ENCODE measurements at places on chromosomes 4 and X. TPM values are rescaled to one million over a fixed set of nuclear protein-coding genes. Genes with fewer than 3 reads are reported as not detected.

- no peak overlapping the region for H3K27ac ChIP-seq
- peaks cover 7% of the 10 kb centered on the region for H3K36me3 ChIP-seq
- no peaks in the 10 kb centered on the region for H3K4me1 ChIP-seq
- no peaks in the 10 kb centered on the region for H3K27me3 ChIP-seq
- no peak for DNase-seq
Observed at GRCh38 chr4:102791318-102791835, 30.6 kb upstream of the MANBA start.

DNA sequence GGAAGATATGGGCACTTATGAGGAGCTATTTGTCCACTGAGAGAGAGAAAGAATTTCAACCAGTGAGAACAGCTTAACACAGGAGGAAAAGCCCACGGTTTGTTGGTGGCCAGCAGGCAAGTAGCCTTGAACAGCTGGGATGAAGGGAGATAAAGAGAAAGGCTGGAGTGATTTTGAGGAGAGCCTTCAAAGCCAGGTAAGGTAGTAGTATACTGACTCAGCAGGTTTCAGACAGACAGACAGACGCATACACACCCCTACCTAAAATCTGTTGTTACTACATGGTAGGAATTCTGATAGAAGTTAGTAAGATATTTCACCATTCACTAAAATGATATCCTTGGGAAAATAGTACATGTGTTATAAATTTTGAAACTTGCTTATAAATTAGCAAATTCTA, 60.5 kb downstream of the SEC24D start:
- H3K27me3 ChIP-seq: no peaks in the 10 kb centered on the region
- H3K4me1 ChIP-seq: peaks cover 8% of the 10 kb centered on the region

DNA sequence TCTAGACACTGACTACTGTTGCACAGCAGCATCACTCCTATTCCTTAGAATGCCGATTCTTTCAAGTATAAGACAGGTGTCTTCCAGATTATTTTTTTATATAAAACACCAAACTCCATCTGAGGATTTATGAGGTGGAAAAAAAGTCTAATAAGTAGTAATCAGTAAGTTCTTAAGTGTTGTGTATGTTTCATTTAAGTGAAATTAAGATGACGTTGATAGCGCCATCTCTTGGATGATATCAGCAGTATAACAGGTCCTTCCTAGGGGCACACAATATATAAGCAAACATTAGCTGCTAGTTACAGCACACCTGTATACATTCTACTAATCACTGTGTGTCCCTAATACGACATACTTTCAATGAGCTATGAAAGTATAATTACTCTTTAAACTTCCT, 99.6 kb upstream of the STS start:
- H3K4me3 ChIP-seq: no peak overlapping the region
- no peak for DNase-seq

DNA sequence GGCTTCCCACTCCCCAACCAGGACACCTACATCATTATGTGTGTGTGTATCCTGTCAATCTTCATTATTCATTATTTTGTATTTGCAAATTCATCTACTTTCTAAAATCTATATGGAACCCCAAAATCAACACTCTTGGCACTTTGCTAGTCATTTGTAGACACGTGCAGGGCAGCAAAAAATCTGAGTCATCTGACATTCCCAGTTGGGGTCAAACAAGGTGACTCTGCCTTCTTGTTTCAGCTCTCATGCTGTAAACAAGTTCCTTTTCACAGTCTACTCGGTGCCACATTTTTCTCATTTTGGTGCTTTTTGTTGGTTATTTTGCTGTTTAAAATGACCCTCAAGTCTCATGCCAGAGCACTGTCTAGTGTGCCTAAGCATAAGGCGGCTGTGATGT, 5.9 kb downstream of the MRFAP1L1 start:
- no peaks in the 10 kb centered on the region for H3K36me3 ChIP-seq
- H3K27ac ChIP-seq: no peak overlapping the region
- H3K27me3 ChIP-seq: no peaks in the 10 kb centered on the region
- DNase-seq: no peak
- no peak overlapping the region for H3K4me3 ChIP-seq
- H3K4me1 ChIP-seq: peaks cover 3% of the 10 kb centered on the region

DNA sequence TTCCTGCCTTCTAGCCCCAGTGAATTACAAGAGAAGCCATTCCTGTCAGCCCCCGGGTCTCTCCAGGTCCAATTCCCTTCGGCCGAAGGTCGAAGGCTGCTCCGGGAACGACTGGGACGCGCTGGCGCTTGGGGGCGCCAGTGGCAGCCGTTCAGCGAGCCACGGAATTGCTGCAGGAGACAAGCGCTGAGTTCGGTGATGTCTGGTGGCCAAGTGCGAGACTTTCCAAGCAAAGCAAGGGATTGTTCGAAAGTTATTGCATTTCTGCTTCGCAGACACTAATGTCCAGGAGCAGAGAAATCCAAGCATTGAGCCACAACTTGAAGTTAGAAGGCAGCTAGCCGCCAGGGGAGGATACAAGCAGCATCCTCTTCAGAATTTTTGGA, 1.1 kb upstream of the DKK2 start:
- H3K27ac ChIP-seq: no peak overlapping the region
- H3K27me3 ChIP-seq: peaks cover 18% of the 10 kb centered on the region
- peak overlapping the region; percentile 49 for H3K4me3 ChIP-seq
- DNase-seq: no peak
- no peaks in the 10 kb centered on the region for H3K4me1 ChIP-seq
- H3K36me3 ChIP-seq: no peaks in the 10 kb centered on the region

- DNase-seq: peak; percentile 49
- no peaks in the 10 kb centered on the region for H3K4me1 ChIP-seq
- no peaks in the 10 kb centered on the region for H3K36me3 ChIP-seq
- no peak overlapping the region for H3K4me3 ChIP-seq
Observed at GRCh38 chr4:55312489-55313101, 33.4 kb upstream of the SRD5A3 start.

DNA sequence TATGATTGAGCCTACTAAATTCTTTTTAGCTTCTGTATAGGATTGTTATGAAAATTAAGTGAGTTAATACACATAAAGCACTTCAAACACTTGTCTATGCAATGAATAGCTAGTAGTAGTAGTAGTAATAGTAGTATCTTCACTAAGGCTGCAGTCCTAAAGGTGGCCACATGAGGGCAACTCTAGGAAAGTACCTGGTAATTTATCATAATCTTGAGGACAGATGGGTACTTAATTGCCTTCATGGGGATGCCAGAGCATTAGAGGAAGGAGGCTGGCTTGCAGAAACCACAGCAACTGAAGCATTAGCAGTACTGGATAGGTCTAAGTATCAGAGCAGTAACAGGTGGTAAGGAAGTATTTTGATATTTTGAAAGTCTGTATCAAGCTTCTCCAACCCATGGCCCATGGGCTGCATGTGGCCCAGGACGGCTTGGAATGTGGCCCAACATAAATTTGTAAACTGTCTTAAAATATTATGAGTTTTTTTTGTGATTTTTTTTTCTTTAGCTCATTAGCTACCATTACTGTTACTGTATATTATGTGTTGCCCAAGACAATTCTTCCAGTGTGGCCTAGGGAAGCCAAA, 17.3 kb downstream of the NIPAL1 start:
- DNase-seq: peak; percentile 7
- no peaks in the 10 kb centered on the region for H3K27me3 ChIP-seq
- no peak overlapping the region for H3K4me3 ChIP-seq

DNA sequence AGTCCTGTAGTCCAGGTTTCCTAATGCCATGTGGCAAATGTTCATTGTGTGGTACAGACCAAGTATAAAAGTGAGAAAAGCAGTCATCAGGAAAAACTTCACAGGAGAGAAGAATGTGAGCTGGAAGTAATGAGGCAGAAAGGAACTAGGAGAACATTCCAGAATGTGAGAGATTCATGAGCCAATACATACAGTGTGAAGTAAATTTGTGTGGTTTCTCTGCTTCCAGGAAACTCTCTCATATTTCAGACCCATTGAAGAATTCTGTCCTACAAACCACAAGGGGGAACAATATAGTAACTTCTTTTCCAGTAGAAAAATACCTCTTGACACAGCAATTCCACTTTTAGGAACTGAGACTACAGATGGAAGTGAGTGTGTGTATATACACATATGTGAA, 136.5 kb downstream of the RNF150 start:
- H3K27me3 ChIP-seq: no peaks in the 10 kb centered on the region
- DNase-seq: peak; percentile 44
- no peaks in the 10 kb centered on the region for H3K36me3 ChIP-seq
- no peak overlapping the region for H3K27ac ChIP-seq
- no peak overlapping the region for H3K4me3 ChIP-seq

- H3K4me3 ChIP-seq: no peak overlapping the region
- H3K27me3 ChIP-seq: no peaks in the 10 kb centered on the region
- no peaks in the 10 kb centered on the region for H3K4me1 ChIP-seq
- no peak overlapping the region for H3K27ac ChIP-seq
- H3K36me3 ChIP-seq: no peaks in the 10 kb centered on the region
Observed at GRCh38 chr4:36351082-36351666, 69.8 kb downstream of the DTHD1 start.

The GCNA gene
- polyA plus RNA-seq: 0.74 TPM

The FGFBP1 gene
- not detected for polyA plus RNA-seq

The GSX2 gene
- polyA plus RNA-seq: 0.05 TPM
